ENCODE measurements at places on chromosomes 2 and 18. TPM values are rescaled to one million over a fixed set of nuclear protein-coding genes. Genes with fewer than 3 reads are reported as not detected.

- no peak for DNase-seq
Observed at GRCh38 chr2:30204281-30204680, 27.1 kb upstream of the LBH start.

DNA sequence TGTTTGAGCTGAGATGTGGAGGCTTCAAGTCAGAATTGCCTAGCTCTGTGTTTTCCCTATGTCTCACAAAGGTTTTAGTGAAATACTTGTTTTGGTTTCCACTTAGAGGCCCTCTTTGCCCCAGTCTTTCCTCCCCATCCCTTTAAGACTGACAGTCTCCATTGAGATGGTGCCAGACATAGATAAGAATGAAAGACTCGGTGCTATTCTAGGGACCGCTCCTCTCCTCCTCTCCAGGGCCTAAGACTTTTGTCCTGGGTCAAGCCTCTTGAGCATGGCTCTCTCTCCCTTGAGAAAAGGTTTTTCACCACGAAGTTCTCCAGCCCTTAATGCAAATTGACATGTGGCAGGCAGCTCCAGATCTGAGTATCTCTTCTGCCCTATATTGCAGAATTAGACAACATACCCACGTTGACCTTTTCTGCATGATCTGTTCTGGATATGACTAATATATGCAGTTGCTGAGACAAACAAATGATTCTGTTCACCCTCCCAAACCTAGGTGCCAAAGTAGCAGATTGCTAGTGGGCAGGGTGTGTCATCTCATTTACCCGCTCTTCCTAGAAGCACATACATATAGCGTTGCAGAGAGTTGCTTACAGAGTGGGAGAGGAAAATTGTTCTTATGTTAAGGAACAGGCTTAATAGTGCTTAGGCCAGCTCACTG is 47.5 kb upstream of the ACSL3 start:
- peak; percentile 13 for DNase-seq

- DNase-seq = peak; percentile 27
Observed at GRCh38 chr2:39932198-39932597, 153.1 kb upstream of the THUMPD2 start.

DNA sequence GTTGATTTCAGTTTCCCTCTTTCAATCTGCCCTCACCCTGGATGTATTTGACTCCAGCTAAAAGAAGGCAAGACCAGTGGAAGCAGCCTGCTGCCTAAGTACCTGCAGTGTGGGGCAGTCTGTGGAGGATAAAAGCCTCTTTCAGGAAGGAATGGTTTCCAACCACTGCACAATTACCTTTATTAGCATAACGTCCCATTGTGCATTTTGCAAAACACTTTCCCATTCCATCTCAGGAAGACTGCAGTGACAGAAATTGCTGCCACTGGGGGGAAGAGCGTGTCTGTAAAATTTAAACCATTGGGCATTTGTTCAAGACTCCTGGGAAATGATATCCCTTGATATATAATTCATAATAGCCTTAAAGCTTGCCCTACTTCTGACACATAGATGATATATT is 26.2 kb downstream of the CYRIA start:
- no peak for DNase-seq

- DNase-seq = no peak
Observed at GRCh38 chr2:39468579-39469451, 31.7 kb upstream of the MAP4K3 start.

SCTR gene
- not detected for total RNA-seq

IL1RL1 gene
- total RNA-seq = not detected

- peak; percentile 94 for DNase-seq
Observed at GRCh38 chr2:149648282-149649030, 60.9 kb upstream of the MMADHC start.

DNA sequence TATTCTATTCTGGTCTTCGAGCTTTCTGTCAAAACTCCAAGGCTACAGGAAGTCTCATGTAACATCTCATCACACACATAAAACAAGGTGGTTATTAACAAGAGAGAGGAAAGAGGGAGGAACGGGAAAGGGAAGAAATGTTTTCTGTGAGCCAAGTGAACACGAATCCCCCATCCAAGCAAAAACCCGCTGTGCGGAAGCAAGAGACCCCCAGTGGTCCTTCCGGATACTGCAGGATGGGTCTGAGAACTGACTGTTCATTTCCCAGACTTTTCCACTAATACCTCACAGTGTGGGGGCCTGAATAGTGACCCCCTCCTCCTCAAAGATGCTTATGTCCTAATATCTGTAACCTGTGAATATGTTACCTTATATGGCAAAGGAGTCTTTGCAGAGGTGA is 19.0 kb upstream of the DIPK1C start:
- no peak for DNase-seq

GRCh38 chr18:59672235-59672711 is 24.9 kb downstream of the CCBE1 start:
- peak; percentile 78 for DNase-seq

- DNase-seq = no peak
Observed at GRCh38 chr2:144163592-144163991, 356.3 kb downstream of the ZEB2 start.

GRCh38 chr2:234754126-234754525 is 197.7 kb upstream of the SH3BP4 start:
- DNase-seq = no peak

GRCh38 chr2:8849327-8849726 is 11.9 kb upstream of the KIDINS220 start:
- DNase-seq = peak; percentile 23

DNA sequence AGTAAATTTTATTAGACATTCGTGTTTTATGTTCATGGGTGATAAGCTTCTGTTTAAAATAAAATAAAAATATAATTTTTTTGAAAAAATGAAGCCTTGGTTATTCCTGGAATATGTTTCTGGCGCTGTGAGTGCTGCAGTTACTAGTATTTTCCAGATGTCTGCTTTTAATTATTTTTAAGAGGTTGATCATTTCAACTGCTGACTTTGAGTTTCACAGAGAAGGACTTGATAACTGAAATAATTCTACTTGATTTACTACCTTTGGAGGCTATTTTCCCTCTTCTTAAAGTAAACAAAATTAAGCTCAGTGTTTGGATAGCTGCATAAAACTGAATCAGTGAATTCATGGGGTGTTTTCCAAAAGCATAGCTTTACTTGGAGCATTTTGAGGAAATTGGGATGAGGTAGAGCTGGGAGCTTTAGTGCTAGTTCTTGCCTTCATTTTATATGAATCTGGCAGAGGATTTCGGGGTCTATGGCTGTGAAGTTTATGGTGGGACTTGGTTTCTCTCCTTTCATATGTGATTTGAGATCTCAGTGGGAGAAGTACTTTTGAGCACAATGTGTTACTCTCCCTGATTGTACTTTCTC is 666.5 kb downstream of the DCDC2C start:
- no peak for DNase-seq

DNA sequence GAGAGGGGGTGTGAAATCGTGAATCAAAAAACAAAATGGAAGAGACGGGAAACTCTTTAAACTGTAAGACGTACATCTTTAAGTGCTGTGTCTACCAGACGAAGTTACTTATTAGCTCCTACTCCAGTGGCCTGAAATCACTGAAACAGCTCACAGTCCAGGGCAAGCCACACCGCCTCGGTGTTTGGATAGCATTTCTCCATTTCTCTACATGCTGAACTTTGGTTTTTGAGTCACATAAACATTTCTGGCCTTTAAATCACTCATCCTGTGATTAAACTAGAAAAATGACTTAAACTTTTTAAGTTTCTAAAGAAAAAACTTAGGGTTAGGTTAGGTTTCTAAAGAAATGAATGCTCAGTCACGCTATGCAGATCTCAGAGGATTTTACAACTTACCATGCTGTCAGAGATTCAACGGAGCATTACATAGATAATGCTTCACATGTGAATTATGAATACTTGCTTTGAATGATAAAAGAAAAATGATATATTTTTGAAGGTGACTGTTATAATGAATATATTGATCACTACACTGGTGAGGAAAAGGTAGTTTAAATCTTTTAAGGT is 138.4 kb downstream of the MBP start:
- DNase-seq = no peak

EGR4 gene
- total RNA-seq = not detected

- DNase-seq = no peak
Observed at GRCh38 chr2:108960006-108960405, 29.0 kb downstream of the EDAR start.

- DNase-seq = no peak
Observed at GRCh38 chr2:144826105-144826504, 306.2 kb upstream of the ZEB2 start.

GRCh38 chr18:79283131-79283810 is 112.5 kb upstream of the NFATC1 start:
- no peak for DNase-seq

GRCh38 chr2:69612200-69612599 is 31.3 kb downstream of the AAK1 start:
- no peak for DNase-seq

DIS3L2 gene
- total RNA-seq = 10.6 TPM

ERBB4 gene
- total RNA-seq = not detected

PROC gene
- 0.64 TPM for total RNA-seq

GRCh38 chr2:207770602-207771404 is 1.1 kb upstream of the FZD5 start:
- DNase-seq = no peak

CDH19 gene
- total RNA-seq = not detected

SNRPD1 gene
- total RNA-seq = 69.3 TPM

CXCR1 gene
- not detected for total RNA-seq

GRCh38 chr2:238173692-238174091 is 14.9 kb downstream of the ERFE start:
- no peak for DNase-seq

DNA sequence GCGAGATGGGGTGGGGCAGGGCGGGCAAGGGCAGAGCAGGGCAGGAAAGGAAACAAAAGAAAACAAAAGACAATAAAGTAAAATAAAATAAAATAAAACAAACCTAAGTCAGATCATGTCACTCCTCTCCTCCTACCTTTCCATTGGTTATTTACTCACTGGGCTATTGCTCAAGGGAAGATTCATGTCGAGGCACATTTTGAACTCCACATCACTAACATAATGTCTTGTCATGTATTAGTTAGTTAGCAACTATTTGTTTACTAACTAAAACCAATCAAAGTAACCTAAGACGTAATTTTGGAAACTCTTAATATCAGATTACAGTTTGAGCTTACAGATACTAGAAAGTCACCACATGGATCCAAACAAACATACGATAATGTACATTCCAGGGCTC is 2.2 kb downstream of the C1D start:
- DNase-seq = no peak

- peak; percentile 15 for DNase-seq
Observed at GRCh38 chr2:64685430-64685829, 31.7 kb upstream of the SERTAD2 start.

MDH1B gene
- 1.2 TPM for total RNA-seq

DNA sequence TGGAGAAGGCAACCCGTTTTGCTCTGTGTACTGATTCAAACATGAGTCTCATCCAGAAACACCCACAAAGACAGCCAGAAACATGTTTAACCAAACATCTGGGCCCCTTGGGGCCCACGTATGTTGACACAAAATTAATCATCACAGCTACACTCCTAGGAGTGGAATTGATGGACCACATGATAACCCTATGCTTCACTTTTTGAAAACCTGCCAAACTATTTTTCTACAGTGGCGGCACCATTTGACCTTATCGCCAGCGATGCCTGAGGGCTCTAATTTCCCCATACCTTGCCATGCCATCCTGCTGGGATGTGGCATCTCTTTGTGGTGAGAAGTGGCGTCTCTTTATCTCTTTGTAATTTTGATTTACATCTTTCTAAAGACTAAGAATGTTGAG is 38.5 kb downstream of the PSMG2 start:
- DNase-seq = peak; percentile 92

- DNase-seq = peak; percentile 93
Observed at GRCh38 chr2:180657054-180657453, 323.4 kb upstream of the UBE2E3 start.

DNA sequence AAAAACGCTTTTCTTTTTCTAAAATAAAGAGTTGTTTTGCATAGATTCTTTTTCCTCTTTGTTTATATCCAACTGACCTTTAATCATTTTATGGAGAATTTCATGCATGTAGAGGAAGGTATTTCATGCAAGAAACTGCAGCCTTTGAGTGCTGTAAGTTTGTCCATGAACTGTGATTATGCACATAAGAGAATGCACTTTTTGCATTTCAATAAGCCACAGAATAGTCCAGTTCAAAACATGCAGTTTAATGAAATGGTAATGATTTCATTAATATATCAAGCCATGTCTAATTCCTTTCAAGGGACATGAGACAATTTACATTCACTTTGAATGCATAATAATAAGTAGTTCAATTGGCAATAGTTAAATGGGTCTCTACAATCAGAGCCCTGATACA is 386.3 kb downstream of the LRATD1 start:
- no peak for DNase-seq

DNA sequence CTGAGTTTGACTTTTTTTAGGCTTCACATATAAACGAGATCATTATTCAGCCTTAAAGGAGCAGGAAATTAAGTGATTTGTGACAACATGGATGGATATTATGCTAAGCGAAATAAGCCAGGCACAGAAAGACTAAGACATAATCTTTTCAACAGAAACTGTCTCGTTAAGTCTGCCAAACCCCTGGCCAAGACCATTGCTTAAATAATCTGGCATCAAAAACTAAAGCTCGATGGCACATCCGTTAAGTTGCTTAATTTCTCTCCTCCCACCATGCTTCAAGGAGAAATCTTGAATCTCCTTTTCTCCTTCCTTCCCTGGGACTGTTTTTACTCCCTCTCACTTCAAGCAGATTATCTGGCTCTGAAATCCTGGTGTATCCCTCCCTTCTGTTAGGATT is 140.3 kb downstream of the GALNT14 start:
- DNase-seq = no peak

- peak; percentile 69 for DNase-seq
Observed at GRCh38 chr2:205696927-205697441, 14.7 kb downstream of the NRP2 start.

- no peak for DNase-seq
Observed at GRCh38 chr2:33342705-33343104, 133.7 kb upstream of the RASGRP3 start.

- DNase-seq = no peak
Observed at GRCh38 chr2:173926875-173927274, 38.3 kb downstream of the SP3 start.

- DNase-seq = no peak
Observed at GRCh38 chr18:41128126-41128525, 826.9 kb upstream of the PIK3C3 start.

GRCh38 chr2:182784777-182785176 is 68.7 kb downstream of the DNAJC10 start:
- peak; percentile 43 for DNase-seq

All from M059J (cell line).